ENCODE measurements at places on chromosomes 7 and 10.

- DNase-seq: no peak
Observed at GRCh38 chr10:110413903-110414547, 83.7 kb upstream of the DUSP5 start.

- no peak for DNase-seq
Observed at GRCh38 chr7:41955451-41955850, 252.6 kb upstream of the INHBA start.

- DNase-seq: no peak
Observed at GRCh38 chr7:28211006-28211405, 30.4 kb upstream of the JAZF1 start.

- no peak for DNase-seq
Observed at GRCh38 chr7:54354436-54354835, 187.7 kb upstream of the VSTM2A start.

- DNase-seq: no peak
Observed at GRCh38 chr10:74598891-74599566, 227.4 kb upstream of the KAT6B start.

- DNase-seq: no peak
Observed at GRCh38 chr10:124217906-124218804, 124.8 kb upstream of the CHST15 start.

- no peak for DNase-seq
Observed at GRCh38 chr10:79976999-79977398, 28.1 kb upstream of the SFTPD start.

GRCh38 chr7:144004703-144005102, 4.6 kb downstream of the OR6B1 start:
- DNase-seq: no peak

GRCh38 chr10:91103384-91104192, 116.9 kb upstream of the PCGF5 start:
- no peak for DNase-seq

GRCh38 chr7:35259523-35259908, 5.6 kb upstream of the TBX20 start:
- DNase-seq: no peak

DNA sequence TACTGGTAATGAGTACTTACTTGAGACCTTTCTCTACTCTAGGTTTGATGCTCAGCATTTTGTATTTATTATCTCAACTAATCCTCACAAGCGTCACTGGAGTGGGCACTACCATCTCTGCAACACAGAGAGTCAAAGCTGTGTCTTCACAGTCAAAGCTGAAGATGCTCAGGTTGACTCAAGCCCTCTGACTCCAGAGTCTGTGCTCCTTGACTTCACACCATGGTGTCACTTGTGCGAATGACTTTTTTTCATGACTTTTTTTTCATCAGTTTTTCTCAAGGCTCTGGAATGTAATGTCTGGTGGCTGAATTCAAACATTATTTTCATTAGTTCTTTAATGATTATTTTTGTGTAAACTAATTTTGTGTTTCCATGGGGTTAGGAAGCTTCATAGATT, 30.4 kb upstream of the TARP start:
- no peak for DNase-seq

DNA sequence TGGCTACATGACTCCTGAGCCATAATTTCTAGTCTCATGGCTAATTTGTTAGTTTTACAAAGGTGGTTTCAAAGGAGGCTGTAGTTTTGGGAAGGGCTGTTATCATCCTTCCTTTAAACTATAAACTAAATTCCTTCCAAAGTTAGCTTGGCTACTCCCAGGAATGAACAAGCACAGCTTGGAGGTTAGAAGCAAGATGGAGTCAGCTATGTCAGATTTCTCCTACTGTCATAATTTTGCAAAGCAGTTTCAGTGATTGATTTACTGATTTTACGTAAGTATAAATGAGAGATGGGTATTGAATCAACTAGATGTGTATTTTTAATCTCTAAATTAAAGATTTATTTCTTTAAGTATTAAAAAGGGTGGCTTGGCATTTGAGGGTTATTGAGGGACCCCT, 79.9 kb downstream of the PHTF2 start:
- DNase-seq: no peak

- DNase-seq: no peak
Observed at GRCh38 chr7:47685151-47685550, 103.2 kb upstream of the TNS3 start.

- no peak for DNase-seq
Observed at GRCh38 chr10:73366381-73367298, 8.0 kb upstream of the CFAP70 start.

GRCh38 chr10:85986777-85987176, 379.8 kb downstream of the GRID1 start:
- no peak for DNase-seq

DNA sequence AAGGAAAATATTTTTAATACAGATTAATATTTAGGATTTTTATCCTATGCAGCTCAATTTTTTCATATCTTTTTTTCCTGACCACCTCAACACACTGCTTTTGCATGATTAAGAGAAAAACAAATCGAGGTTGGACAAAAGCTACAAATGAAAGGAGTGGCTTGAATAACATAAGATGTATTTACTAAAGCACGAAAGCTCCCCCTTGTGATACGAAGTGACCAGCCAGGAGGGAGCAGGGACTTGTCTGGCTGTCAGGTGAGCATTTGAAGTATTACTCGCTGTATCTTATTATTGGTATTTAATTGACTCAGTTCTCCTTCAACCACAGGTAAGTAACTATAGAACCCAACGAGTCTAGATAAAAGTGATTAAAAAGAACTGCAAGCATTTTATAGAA, 265.2 kb upstream of the PHF14 start:
- no peak for DNase-seq

DNA sequence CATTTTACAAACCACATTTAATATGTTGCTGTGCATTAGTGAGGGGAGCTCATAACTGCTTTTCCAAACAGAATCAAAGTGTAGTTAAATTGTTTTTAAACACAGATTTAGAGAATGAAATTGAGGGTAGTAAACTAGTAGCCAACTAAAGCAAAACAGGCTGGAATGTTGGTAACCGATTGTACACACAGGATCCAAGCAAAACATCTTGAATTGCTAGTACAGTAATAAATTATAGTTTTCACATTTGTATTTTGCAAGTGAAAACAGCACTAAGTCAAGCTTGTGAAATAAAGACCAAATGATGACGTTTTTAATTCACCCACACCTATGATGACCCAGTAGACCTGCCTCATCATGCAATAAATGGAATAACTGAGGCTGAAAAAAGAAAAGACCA, 198.3 kb downstream of the HDAC9 start:
- no peak for DNase-seq

DNA sequence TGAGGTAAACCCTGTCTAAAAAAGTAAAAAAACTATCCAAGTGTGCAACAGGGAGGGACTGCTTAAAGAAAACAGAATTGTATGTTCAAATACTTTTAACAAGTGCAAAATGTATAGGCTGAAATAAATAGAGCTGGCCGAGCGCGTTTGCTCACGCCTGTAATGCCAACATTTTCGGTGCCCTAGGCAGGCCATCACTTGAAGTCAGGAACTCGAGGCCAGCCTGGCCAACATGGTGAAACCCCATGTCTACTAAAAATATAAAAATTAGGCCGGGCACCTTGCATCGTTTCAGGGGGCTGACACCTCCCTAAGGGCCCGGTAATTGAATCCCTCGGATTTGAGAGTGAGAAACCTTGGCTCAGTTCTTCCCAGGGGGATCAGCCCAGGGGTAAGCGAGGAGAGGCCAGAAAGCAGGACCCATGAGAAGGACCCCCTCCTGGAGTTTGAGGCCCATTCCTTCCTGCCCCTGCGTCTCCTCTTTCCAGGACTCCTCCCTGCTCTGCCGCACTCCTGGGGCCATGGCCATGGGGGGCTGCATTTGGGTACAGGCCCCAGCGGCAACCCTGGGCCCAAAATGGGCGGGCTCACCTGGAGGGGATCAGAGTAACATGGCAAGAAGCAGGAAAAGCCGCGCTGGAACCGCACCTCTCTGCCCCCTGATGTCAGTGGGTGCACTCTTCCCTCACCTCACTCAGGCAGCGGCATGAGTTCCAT, 75.5 kb upstream of the TMEM248 start:
- DNase-seq: no peak

DNA sequence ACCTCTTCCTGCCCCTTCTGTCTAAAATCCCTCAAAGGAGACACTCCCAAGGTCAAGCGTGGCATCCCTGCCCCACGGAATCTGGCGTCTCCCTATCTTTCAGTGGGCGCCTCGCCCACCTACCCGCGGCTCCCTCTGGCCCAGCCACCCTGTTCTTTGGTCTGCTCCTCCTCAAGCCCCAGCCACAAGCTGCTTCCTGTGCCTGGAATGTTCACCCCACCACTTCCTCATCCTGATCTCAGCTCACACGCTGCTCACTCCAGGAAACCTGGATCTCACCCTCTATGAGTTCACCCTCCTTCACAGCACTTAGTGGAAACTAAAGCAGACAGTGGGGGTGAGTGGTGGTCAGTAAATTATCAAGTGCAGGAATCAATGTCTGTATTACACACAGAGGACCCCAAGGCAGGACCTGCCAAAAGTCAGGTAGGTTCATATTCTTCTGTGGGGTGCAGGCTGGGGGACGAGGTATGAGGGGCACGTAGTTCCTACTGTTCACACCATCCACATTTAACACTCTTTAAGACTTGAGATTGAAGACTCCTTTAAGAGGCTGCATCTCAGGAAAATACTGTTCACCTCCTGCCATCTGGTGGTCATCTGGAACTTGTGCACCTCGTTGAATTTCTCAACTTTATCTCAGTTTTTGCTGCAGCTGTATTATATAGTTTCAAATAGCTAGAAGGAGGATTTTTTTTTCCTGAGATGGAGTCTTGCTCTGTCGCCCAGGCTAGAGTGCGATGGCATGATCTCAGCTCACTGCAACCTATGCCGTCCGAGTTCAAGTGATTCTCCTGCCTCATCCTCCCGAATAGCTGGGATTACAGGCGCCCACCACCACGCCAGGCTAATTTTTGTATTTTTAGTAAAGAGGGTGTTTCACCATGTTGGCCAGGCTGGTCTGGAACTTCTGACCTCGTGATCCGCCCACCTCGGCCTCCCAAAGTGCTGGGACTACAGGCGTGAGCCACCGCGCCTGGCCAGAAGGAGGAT, 166.6 kb downstream of the ARHGAP21 start:
- DNase-seq: no peak

- DNase-seq: no peak
Observed at GRCh38 chr10:19119191-19119590, 70.6 kb downstream of the MALRD1 start.

GRCh38 chr7:133746305-133746704, 380.8 kb upstream of the LRGUK start:
- no peak for DNase-seq

DNA sequence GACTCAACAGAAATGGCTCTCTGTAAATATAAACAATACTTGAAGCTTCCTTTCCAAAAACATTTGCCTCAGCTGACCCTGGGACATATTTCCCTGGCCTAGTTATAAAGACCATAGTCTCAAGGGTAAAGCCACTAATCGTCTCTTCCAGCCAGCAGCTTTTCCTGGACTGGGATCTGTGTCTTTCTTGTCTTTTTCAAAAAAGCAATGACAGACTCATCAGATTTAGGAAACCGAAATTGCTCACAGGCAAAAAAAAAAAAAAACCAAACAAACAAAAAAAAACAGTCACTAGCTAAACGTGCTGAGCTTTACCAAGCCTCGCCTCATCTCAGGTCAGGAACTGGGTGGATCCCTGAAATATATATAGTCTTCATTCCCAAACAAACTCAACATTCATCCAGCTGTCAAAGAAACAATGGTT, 23.5 kb downstream of the STN1 start:
- DNase-seq: no peak

GRCh38 chr7:131244259-131244852, 83.3 kb upstream of the MKLN1 start:
- DNase-seq: no peak

DNA sequence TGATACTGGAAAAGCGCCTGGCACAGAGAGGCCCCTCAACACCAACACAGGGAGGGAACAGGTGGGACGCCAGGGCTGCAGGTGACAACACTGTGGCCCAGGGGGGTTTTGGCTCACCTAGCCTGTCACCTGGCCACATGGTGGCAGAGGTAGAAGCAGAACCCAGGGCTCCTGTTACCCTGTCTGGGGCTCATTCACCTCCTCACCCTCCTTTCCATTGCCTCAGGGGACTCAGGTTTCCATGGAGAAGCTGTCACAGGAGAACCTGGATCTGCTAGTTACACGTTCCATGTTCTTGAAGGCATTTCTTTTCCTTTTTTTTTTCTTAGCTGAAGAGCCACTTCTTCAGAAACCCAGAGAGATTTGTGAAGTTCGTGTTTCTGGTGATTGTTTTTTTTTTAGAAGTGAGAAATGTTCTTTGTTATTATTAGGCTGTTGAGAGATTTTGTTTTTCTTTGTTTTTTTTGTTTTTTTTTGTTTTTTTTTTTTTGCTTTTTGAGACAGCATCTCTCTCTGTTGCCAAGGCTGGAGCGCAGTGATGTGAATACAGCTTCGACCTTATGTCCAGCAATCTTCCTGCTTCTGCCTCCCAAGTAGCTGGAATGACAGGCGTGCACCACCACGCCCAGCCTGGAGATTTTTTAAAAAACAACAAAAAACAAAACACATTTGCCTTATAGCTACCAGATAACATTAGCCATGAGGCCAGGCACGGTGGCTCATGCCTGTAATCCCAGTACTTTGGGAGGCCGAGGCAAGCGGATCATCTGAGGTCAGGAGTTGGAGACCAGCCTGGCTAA, 16.0 kb downstream of the DENND2A start:
- DNase-seq: no peak

DNA sequence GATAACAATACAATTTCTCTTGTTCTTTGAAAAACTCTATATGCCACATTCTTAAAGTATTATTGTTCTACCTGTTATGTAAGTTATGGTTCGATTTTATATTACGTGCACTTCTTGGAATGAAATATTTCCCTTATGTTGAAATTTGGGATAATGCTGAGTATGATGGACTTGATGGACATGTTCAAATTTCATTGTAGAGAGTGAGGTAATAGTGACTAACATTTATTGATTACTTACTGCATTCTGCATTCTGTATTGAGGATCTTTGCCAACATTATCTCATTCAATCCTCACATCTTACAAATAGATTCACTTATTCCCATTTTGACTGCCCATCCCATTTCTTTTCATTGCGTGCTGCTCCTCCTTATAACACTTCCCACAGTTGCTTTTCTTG, 119.7 kb upstream of the GLCCI1 start:
- DNase-seq: no peak
